ENCODE measurements at places on chromosomes 7 and 10. TPM values are rescaled to one million over a fixed set of nuclear protein-coding genes. Genes with fewer than 3 reads are reported as not detected.

DNA sequence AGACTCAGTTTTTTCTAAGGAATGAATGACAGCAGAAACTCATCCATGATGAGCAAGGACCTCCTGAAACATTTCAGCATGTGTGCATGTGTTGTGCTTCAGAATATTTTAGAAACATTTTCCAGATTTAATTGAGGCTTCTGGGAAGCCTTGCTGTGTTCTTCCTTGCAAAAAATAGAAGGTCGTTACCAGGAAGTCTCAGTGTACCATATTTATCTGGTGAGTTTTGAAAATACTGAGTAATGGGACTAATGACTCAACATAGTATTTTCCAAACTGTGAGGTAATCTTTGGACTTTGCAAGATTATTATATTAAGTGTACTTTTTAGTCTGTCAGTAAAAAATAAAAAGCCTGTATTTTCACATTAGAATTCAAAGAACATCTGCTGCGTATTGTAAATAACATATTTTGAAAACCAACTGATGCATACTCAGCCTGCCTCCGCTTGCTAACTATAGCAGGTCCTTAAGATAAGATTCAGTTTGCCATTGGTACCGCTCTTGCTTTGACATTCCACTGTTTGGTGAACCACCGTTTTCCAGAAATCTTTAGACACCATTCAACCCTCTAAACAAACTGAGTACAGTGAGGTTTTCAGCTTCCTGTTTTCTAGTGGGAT, 739.6 kb upstream of the GALNT17 start:
- H3K36me3 ChIP-seq = no peaks in the 10 kb centered on the region
- no peak for DNase-seq
- no peak overlapping the region for H3K27ac ChIP-seq
- H3K4me3 ChIP-seq = no peak overlapping the region
- H3K27me3 ChIP-seq = no peaks in the 10 kb centered on the region

- H3K4me1 ChIP-seq = no peaks in the 10 kb centered on the region
- H3K27me3 ChIP-seq = peaks cover 16% of the 10 kb centered on the region
- no peak overlapping the region for H3K27ac ChIP-seq
- no peak for DNase-seq
- no peaks in the 10 kb centered on the region for H3K36me3 ChIP-seq
Measured at GRCh38 chr10:47336387-47337134, 11.6 kb upstream of the RBP3 start.

- no peak for DNase-seq
- H3K4me1 ChIP-seq = peaks cover 26% of the 10 kb centered on the region
- H3K27ac ChIP-seq = no peak overlapping the region
- peaks cover 61% of the 10 kb centered on the region for H3K27me3 ChIP-seq
Measured at GRCh38 chr7:100825751-100826513, 1.4 kb downstream of the EPHB4 start.

GRCh38 chr10:69374242-69374641, 42.5 kb downstream of the TACR2 start:
- H3K4me3 ChIP-seq = no peak overlapping the region
- no peak overlapping the region for H3K27ac ChIP-seq
- DNase-seq = no peak
- H3K27me3 ChIP-seq = no peaks in the 10 kb centered on the region
- peaks cover 17% of the 10 kb centered on the region for H3K4me1 ChIP-seq

DNA sequence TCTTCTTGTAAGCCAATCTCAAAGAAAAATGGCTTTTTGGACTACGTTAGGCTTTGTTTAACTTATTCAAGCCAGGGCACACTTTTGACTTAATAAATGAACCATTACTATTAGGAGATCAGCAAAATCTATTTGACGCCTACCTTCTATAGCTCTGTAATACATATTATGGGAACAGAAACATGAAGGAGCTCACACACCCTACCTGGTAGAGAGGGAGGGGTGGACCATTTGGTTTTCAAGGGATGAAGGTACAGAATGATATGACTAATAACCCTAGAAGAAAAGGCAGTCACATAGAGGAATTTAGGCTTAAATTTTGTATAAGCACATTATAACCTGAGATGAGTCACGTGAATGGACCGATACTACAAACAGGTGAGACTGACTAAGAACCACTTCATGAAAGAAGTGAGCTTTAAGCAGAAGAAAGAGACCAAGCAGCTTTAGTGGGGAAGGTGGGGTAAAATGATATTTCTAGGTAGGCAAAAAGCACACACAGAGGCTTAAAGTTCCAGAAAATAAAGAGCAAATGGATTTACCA, 106.8 kb upstream of the CTTNBP2 start:
- no peaks in the 10 kb centered on the region for H3K36me3 ChIP-seq
- no peak overlapping the region for H3K27ac ChIP-seq
- H3K4me3 ChIP-seq = no peak overlapping the region
- no peak for DNase-seq
- H3K27me3 ChIP-seq = no peaks in the 10 kb centered on the region

GRCh38 chr7:101120315-101120714, 6.6 kb upstream of the SERPINE1 start:
- H3K4me1 ChIP-seq = peaks cover 3% of the 10 kb centered on the region
- no peak for DNase-seq
- no peak overlapping the region for H3K4me3 ChIP-seq

DNA sequence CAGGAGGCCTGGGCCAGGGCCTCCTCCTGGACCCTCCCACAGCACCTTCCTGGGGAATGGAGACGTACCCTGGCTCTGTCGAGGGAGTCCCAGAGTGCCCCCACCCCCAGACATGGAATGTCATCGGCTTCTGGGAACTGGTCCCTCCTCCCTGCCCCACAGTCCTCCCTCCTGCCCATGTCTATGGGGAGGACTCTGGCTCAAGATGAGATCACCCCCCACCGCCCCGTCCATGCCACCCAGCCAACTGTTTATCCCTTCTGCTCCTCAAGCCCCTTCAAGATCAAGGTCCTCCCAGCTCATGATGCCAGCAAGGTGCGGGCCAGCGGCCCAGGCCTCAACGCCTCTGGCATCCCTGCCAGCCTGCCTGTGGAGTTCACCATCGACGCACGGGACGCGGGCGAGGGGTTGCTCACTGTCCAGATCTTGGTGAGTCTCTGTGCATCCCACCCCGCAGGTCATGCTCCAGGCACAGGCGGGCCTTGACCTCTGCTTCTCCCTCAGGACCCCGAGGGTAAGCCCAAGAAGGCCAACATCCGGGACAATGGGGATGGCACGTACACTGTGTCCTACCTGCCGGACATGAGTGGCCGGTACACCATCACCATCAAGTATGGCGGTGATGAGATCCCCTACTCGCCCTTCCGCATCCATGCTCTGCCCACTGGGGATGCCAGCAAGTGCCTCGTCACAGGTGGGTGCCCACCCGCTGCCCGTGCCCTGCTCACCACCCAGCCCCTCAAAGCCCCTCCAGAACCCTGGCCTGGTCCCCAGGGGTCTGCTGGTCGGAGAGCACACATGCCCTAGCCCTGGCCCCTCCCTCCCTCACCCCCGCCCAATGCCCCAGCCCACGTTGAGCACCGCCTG, 14.1 kb upstream of the ATP6V1F start:
- H3K27me3 ChIP-seq = no peaks in the 10 kb centered on the region
- H3K4me3 ChIP-seq = no peak overlapping the region
- H3K27ac ChIP-seq = no peak overlapping the region
- H3K36me3 ChIP-seq = no peaks in the 10 kb centered on the region

- no peak for DNase-seq
- no peak overlapping the region for H3K27ac ChIP-seq
- H3K4me3 ChIP-seq = no peak overlapping the region
- no peaks in the 10 kb centered on the region for H3K27me3 ChIP-seq
- no peaks in the 10 kb centered on the region for H3K4me1 ChIP-seq
Measured at GRCh38 chr10:34757933-34758332, 57.2 kb downstream of the PARD3 start.

DNA sequence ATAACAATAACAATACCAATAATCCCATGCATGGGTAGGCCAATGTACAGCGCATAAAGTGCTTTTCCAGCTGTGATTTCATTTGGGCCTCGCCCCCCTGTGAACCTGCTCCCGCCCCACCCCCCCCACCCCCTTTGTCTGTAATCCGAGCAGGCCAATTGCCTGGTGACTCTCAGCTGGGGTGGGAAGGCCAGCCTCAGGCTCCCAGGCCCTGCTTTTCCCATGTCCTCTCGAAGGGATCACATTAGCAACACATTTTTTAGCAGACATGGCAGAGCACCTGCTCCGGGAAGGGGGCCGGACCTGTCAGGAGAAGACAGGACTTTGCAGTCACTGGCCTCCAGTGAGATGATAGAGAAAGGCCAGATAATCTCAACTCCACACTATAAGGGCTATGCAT, 439.3 kb downstream of the RPS24 start:
- no peak for DNase-seq
- peaks cover 8% of the 10 kb centered on the region for H3K27me3 ChIP-seq
- H3K4me3 ChIP-seq = no peak overlapping the region
- no peaks in the 10 kb centered on the region for H3K36me3 ChIP-seq

DNA sequence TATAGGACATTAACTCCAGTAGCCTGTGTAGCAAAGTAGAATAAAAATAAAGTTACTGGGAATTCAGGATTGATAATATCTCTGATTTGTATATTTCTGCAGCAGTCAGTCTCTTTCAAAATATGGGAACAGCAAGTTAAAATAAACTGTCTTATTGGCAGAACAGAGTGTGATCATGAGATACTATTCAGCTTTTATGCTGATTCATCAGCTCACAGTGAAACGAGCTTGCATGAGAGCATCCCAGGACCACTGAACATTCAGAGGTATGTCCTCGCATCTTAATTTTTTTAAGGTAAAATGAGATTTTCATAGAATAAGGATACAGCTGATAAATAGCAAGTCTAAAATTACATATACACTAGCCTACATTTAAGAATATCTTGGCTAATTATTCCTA, 282.5 kb upstream of the MYO3A start:
- H3K36me3 ChIP-seq = no peaks in the 10 kb centered on the region
- H3K27ac ChIP-seq = no peak overlapping the region
- H3K27me3 ChIP-seq = no peaks in the 10 kb centered on the region

- no peaks in the 10 kb centered on the region for H3K36me3 ChIP-seq
- no peak for DNase-seq
- H3K27me3 ChIP-seq = no peaks in the 10 kb centered on the region
- no peak overlapping the region for H3K27ac ChIP-seq
- no peak overlapping the region for H3K4me3 ChIP-seq
- no peaks in the 10 kb centered on the region for H3K4me1 ChIP-seq
Measured at GRCh38 chr7:119630406-119630969, 642.5 kb upstream of the KCND2 start.

DNA sequence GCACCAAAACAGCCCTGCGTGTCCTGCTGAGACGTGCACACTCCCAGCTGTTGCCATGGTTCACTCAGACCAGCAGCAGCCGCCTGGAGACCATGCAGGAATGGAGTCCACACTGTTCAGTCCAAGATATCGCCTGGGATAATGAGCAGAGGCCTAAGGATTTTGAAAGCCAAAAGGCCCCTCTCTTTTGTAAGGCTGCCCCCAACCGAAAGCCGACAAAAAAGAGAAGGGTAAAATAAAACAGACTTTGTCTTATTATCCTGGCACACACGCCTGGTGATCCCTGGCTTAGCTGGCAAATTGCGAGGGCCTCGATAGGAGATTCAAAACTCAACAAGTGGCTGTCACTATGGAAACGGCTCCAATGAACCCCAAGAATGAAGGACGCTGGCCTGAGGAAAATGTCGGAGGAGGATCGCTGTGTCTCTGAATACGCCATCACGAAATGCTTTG, 263.6 kb downstream of the SKIDA1 start:
- H3K36me3 ChIP-seq = no peaks in the 10 kb centered on the region
- no peaks in the 10 kb centered on the region for H3K4me1 ChIP-seq
- DNase-seq = no peak
- no peak overlapping the region for H3K4me3 ChIP-seq
- peaks cover 6% of the 10 kb centered on the region for H3K27me3 ChIP-seq

- no peak overlapping the region for H3K27ac ChIP-seq
- DNase-seq = no peak
- no peak overlapping the region for H3K4me3 ChIP-seq
- no peaks in the 10 kb centered on the region for H3K27me3 ChIP-seq
Measured at GRCh38 chr10:17414484-17414883, 39.9 kb downstream of the ST8SIA6 start.

DNA sequence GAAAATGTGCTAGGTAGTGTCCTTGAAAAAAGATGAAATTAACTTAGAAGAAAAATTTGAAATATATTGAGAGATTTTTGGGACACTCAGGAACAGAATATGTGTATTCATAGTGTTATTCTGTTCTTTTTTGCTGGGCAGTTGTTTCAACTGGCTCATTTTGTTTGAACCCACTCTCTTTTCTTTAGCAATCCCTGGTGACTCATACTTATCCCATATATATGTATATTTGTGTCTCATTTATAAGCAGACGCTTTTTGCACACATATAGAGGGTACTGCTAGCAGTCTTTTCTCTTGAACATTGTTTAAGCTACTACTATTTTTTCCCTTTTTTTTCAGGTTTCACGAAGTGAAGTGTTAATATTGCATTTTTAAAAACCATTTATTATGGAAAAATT, 1.9 kb downstream of the EXOC6 start:
- no peak overlapping the region for H3K4me3 ChIP-seq
- no peak overlapping the region for H3K27ac ChIP-seq
- H3K36me3 ChIP-seq = no peaks in the 10 kb centered on the region
- no peak for DNase-seq
- H3K27me3 ChIP-seq = no peaks in the 10 kb centered on the region
- peaks cover 9% of the 10 kb centered on the region for H3K4me1 ChIP-seq

DNA sequence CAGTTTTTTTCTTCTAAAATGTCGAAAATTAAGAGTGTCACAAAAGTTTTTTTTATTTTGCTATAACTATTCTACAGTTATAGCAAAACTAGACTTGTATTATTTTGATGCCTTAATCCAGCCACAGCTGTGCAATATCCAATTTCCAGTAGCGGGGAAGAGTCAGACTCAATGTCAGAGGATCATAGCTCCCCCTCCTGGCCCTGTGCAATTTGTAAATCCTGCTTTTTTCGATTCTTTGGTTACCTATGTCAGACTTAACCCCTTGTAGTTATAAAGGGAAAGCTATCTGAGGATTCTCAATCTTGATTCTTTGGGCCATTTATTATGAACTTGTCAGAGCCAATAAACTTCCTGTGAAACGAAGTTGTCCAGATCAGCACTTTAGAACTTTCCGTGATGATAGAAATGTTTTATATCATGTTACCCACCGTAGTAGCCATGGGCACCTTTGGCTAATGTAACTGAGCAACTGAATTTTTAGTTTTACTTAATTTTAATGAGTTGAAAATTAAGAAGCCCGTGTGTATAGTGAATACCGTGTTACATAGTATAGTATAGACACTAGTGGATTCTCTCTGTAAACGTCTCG, 87.7 kb upstream of the PRKCQ start:
- H3K27me3 ChIP-seq = no peaks in the 10 kb centered on the region
- H3K4me1 ChIP-seq = peaks cover 5% of the 10 kb centered on the region
- no peaks in the 10 kb centered on the region for H3K36me3 ChIP-seq
- H3K4me3 ChIP-seq = no peak overlapping the region

Gene ADAP1
- 10.6 TPM for total RNA-seq

Gene SLC26A5
- 0.22 TPM for total RNA-seq

Gene DRGX
- total RNA-seq = not detected

Gene PLEKHS1
- total RNA-seq = not detected

Gene SYCE1
- 0.79 TPM for total RNA-seq

Gene TRPV5
- total RNA-seq = not detected

Gene PTPRE
- 42.0 TPM for total RNA-seq

Gene CYP2E1
- total RNA-seq = 4.7 TPM
